ENCODE measurements at places on chromosomes 2 and 18. TPM values are rescaled to one million over a fixed set of nuclear protein-coding genes. Genes with fewer than 3 reads are reported as not detected.

Gene GDF7
- not detected for total RNA-seq

Gene TOGARAM2
- 0.68 TPM for total RNA-seq

Gene PPM1B
- 75.5 TPM for total RNA-seq

Gene GALR1
- total RNA-seq, result 0.98 TPM

Gene MOB4
- 27.5 TPM for total RNA-seq

Gene TCF23
- not detected for total RNA-seq

Gene ABCB11
- total RNA-seq, result 14.1 TPM

Gene DNAJC5G
- 0.88 TPM for total RNA-seq

Gene NETO1
- total RNA-seq, result 2.4 TPM

Gene AQP12B
- not detected for total RNA-seq

Gene UGT1A8
- not detected for total RNA-seq

Gene NAB1
- total RNA-seq, result 54.4 TPM

Gene ALPP
- total RNA-seq, result not detected

Gene KCNK3
- total RNA-seq, result 5.7 TPM

Gene ZNF804A
- 1.2 TPM for total RNA-seq
